ENCODE measurements at places on chromosomes 1 and 21.

- no peak for DNase-seq
These were observed 29.3 kb downstream of the PDE9A start for GRCh38 chr21:42682661-42683210.

GRCh38 chr1:81547912-81548303, 252.8 kb upstream of the ADGRL2 start:
- DNase-seq = no peak

- DNase-seq = no peak
These were observed 35.2 kb upstream of the KIRREL1 start for GRCh38 chr1:157958263-157958662.

DNA sequence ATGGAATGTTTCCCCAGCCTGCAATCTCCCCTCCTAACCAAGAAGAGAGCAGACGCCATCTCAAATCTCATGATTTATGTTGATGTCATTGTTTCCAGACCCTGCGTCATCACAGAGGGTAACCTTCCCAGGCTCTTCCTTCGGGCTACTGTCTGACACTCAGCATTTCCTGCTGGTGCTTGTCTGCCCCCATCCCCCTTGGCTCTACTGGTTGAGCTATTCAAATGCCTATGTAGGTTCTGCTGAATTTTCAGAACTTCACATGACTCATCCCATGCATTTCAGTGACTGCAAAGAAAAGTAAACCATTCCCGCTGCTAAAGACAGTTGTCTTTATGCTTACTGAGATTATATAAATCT, 24.8 kb upstream of the ITPKB start:
- DNase-seq = no peak

DNA sequence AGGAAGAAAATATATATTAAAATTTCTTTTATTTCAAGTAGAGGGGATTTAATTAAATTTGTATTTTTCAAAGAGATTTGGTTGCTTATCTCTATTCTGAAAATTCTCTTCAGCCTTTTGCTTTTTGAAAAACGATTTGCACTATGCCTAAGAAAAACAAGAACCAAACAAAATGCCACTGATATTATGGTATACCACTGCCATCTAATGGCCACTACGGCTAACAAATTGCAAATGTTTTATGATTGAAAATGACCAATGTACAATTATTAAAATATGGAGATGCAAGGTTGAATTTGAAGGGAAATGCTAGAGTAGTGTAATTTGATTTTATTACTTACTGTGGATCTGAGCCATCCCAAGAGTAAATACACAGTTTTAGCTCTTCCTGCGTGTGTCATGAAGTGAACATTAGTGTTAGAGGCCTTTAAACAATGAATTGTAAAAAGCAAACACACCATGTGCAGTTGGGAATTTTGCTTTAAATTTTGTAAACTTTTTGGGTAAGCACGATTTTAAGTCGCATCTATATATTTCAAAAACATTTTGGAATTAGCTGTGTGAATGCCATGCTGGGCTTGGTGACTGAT, 137.4 kb upstream of the USP25 start:
- no peak for DNase-seq

Data from stimulated activated CD4-positive, alpha-beta T cell treated with anti-CD3 and anti-CD28 coated beads, TNF-alpha, amount 100 ng/mL, for 1 hour (primary cell).